ENCODE measurements at places on chromosomes 5 and 9. TPM values are rescaled to one million over a fixed set of nuclear protein-coding genes. Genes with fewer than 3 reads are reported as not detected.

The SEC16A gene
- 23.2 TPM for total RNA-seq

The SLC6A19 gene
- total RNA-seq, result 0.07 TPM

The PCDHGC4 gene
- 9.9 TPM for total RNA-seq

The OR13C5 gene
- total RNA-seq, result not detected

The OSMR gene
- total RNA-seq, result 0.26 TPM

The CYSRT1 gene
- total RNA-seq, result 0.83 TPM

The ELAVL2 gene
- total RNA-seq, result 25.9 TPM

The SCGB3A2 gene
- total RNA-seq, result 51.2 TPM

Data from H7 (cell line).